ENCODE measurements at places on chromosomes 12 and 14.
A peak's percentile ranks its signal among the peaks of the same experiment; 100 is the strongest.

DNA sequence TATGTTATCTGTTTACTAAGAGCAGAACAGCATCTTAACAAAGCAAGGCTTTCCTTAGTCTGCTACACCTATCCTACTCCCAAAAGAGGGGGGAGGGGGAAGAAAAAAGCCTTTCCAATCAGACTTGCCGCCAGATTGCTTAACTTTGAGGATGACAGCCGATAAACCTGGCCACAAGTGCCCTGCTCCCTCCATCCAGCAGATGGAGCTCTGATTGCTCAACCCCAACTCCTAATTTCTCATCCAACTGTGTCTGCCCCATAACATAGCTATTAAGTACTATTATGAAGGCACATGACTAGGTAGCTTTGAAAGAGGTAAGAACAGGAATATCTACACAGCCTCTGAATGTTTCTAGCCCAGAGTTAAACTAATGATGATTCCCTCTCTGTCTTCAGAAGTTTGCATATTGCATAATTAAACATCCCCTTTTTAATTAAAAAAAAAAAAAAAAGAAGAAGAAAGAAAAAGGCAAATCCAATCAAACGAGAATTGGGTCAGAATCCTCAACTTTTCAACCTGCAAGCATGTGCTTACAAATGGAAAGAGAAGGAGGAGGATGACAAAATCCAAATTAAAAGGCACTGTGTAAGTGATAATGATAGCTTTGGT is 247.4 kb downstream of the GALC start:
- H3K27me3 ChIP-seq: peaks cover 2% of the 10 kb centered on the region
- DNase-seq: no peak
- H3K4me1 ChIP-seq: no peaks in the 10 kb centered on the region
- no peaks in the 10 kb centered on the region for H3K36me3 ChIP-seq
- H3K4me3 ChIP-seq: no peak overlapping the region

DNA sequence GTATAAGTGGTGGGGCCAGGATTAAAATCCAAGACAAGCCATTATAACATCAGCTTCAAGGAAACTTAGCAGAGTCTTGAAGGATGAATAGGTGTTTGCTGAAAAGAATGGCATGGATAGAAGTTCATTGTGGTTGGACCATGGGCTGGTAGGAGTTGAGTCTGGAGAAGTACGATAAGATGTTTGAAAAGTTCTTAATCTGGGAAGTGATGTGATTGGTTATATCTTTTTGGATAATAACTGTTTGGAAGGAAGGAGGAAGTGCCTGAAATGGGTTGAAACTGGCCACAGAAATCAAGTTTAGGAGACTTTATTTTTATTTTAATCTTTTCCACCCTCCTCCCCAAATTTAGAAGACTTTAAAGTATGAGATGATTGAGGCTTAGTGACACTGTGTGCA is 4.9 kb downstream of the DENR start:
- no peak overlapping the region for H3K4me3 ChIP-seq
- H3K27ac ChIP-seq: no peak overlapping the region
- peaks cover 28% of the 10 kb centered on the region for H3K4me1 ChIP-seq

DNA sequence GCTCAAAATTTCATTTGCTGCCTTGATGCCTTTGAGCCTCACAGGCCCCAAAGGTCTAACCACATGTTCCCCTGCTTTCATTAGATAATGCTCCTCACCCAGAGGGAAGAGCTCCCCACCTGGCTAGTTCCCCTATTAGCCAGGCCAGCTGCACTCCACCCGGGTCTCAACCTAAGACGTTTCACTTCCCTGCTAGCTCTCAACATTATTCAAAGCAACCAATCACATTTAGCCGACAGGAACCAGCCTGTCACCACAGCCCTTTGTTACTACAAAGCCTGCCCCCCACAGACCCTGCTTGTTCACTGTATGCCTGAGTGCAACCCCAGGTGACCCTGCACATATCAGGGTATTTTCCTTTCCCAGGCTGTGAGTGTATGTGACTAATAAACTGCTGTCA is 78.6 kb downstream of the SLC15A5 start:
- no peak for DNase-seq
- no peak overlapping the region for H3K27ac ChIP-seq
- no peaks in the 10 kb centered on the region for H3K27me3 ChIP-seq
- H3K4me1 ChIP-seq: peaks cover 2% of the 10 kb centered on the region
- no peak overlapping the region for H3K4me3 ChIP-seq
- H3K36me3 ChIP-seq: no peaks in the 10 kb centered on the region

DNA sequence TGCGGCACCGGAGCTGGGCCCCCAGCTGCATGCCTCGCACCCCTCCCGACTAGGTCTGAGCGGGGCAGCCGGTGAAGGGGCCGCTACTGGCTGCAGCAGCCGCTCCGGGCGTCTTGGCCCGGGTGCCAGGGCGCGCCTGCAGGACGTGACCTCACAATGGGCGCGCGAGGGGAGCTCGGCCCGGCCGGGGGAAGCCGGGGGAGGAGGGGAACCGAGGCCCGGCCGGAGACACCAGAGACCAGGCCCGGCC is 353 bp downstream of the BAG5 start:
- no peaks in the 10 kb centered on the region for H3K27me3 ChIP-seq
- DNase-seq: no peak
- H3K27ac ChIP-seq: peak overlapping the region; percentile 83
- peak overlapping the region; percentile 93 for H3K4me3 ChIP-seq
- H3K36me3 ChIP-seq: peaks cover 5% of the 10 kb centered on the region

GRCh38 chr14:99780690-99781089 is 12.5 kb upstream of the EML1 start:
- H3K4me1 ChIP-seq: no peaks in the 10 kb centered on the region
- H3K27ac ChIP-seq: no peak overlapping the region
- no peak for DNase-seq
- peaks cover 4% of the 10 kb centered on the region for H3K36me3 ChIP-seq

DNA sequence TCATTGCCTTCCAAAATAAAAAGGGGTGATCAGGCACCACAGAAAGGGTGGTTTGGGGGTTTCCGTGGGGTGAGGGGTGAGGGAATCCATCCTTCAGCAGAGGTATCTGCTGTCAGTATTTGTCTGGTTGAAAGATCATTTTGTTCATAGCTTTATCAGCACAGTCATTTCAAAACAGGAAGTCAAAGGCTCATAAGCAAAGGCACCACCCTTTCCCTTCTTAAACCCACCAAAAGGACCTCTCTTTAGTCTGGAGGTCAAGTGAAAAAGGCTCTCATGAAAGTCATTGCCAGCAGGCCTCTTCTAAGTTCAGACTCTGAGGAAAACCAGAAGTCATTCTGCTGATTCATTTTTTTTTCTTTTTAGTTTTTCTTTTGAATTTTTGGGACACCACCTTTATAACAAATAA is 6.2 kb downstream of the CHST11 start:
- H3K36me3 ChIP-seq: no peaks in the 10 kb centered on the region
- peak overlapping the region; percentile 78 for H3K4me3 ChIP-seq
- H3K27me3 ChIP-seq: no peaks in the 10 kb centered on the region
- peak overlapping the region; percentile 84 for H3K27ac ChIP-seq

GRCh38 chr14:79852950-79853744 is 358.2 kb downstream of the DIO2 start:
- H3K27me3 ChIP-seq: no peaks in the 10 kb centered on the region
- H3K36me3 ChIP-seq: no peaks in the 10 kb centered on the region
- no peak overlapping the region for H3K27ac ChIP-seq
- H3K4me3 ChIP-seq: no peak overlapping the region
- no peak for DNase-seq

DNA sequence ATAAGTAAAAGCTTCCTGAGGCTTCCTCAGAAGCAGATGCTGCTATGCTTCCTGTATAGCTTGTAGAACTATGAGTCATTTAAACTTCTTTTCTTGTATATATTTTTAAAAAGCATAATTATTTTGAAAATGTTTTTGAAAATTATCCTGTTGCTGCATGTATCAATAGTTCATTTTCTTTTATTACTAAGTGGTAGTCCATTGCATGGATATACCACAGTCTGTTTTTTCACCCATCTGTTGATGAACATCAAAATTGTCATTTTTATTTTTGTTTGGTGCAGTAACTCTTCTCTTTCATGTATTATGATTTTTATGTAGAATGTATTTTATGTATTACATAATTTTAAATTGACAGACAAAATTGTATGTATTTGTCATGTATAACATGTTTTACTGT is 81.4 kb downstream of the TMTC3 start:
- H3K4me3 ChIP-seq: no peak overlapping the region
- no peak overlapping the region for H3K27ac ChIP-seq
- H3K36me3 ChIP-seq: no peaks in the 10 kb centered on the region
- DNase-seq: no peak
- H3K4me1 ChIP-seq: no peaks in the 10 kb centered on the region

GRCh38 chr14:102573591-102574046 is 18.8 kb upstream of the RCOR1 start:
- no peaks in the 10 kb centered on the region for H3K27me3 ChIP-seq
- DNase-seq: no peak
- H3K4me3 ChIP-seq: peak overlapping the region; percentile 75
